ENCODE measurements at places on chromosomes 13 and 19.
A peak's percentile ranks its signal among the peaks of the same experiment; 100 is the strongest.

DNA sequence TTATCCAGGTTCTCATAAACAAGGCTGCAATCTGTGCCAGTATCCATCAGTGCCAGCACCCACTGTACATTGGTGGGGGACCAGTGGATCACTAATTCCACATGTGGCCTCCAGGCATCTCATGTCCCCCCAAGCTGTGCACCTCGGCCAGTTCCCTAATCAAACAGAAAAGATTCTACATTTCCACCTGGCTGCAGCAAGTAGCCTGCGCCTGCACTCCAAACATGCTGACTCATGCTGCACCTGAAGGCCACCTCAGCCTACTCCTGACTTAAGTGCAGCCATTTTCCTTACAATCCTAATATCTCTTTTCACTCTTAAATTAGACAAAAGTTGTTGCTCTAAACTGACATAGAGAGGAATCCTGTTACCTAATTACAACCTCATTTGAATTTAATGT is 729.4 kb upstream of the MIR17HG start:
- no peak for DNase-seq

DNA sequence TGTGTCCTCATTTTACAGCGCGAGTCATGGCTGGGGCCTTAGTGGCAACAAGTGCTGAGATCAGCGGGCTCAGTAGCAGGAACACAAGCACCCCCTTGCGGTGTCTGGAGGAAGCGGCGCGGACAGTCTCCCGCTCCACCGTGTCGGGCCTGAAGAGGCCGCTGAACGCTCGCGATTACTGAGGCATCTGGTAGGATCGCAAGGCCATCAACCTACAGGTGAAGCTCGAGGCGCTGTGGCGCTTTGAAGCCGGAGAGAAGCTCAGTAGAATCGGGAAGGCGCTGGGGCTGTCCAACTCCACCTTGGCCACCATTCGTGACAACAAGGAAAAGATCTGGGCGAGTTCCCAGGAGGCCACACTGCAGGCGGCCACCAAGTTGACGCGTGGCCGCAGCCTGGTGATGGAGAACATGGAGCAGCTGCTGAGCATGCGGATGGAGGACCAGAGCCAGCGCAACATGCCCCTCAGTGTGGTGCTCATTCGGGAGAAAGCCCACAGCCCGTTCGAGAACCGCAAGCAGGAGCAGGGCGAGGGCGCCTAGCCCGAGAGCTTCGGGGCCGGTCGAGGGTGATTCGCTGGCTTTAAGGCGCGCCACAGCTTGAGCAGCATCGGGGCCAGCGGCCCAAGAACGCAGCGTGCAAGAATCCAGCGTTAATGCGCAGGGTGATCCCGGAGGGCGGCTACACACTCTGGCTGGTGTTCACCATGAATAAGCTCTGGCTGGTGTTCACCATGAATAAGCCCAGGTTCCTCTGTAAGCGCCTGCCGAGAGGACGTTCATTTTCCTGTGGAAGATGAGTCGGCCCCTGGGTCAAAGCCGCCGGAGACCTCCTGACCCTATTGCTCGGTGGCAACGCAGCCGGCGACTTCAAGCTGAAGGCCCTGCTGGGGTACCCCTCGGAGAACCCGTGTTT is 8.3 kb upstream of the MZF1 start:
- peak; percentile 92 for DNase-seq

GRCh38 chr13:106521095-106521799 is 14.2 kb downstream of the EFNB2 start:
- DNase-seq, result no peak

GRCh38 chr13:29746148-29746677 is 104.2 kb downstream of the UBL3 start:
- DNase-seq, result peak; percentile 25

DNA sequence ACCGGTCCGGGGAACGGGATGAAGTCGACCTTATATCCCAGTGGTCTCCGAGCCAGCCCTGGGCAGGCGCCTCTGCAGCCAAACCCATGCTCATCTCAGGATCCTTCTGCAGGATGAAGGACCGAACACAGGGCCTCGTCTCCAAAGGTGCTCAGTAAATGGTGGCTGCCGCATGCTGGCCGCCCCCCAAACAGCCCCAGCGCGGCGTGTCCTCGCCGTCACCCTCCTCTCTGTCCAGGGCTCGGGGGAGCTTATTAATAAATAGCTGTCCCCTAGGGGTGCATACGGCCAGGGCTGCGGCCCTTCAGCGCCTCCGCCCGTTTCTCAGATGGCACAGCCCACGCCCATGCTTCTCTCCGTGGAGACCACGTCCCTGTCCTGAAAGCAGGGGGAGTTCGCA is 32.6 kb upstream of the SPACA7 start:
- no peak for DNase-seq

- DNase-seq, result no peak
Measured at GRCh38 chr19:1685046-1685445, 32.6 kb upstream of the TCF3 start.
